Stimulated activated naive B cell treated with anti-CD40 and anti-IgM and Interleukin-4, amounts not matched to agents 10 μg/mL and 1 μg/mL and 100 μg/mL, for 72 hours (primary cell): ENCODE measurements at places on chromosomes 6 and 20.

DNA sequence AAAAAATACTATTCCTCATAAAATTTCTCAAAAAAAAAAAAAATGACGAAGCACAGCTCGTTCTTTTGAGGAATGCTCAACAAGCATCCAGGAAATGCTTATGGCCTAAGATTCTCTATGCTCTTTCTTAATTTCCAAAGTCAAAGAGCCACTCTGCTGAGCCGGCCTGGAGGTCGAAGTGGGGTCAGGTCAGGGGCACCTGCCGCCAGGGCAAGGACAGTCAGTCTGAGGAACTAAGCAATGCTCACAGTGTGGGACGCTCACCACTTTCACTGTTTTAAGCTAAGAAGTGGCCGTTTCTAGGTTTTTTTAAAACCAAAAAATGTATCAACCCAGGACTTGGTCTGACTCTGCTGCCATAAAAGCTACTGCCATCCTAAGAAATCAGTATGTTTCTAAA lies 17.3 kb downstream of the YTHDF1 start:
- no peak for DNase-seq

DNA sequence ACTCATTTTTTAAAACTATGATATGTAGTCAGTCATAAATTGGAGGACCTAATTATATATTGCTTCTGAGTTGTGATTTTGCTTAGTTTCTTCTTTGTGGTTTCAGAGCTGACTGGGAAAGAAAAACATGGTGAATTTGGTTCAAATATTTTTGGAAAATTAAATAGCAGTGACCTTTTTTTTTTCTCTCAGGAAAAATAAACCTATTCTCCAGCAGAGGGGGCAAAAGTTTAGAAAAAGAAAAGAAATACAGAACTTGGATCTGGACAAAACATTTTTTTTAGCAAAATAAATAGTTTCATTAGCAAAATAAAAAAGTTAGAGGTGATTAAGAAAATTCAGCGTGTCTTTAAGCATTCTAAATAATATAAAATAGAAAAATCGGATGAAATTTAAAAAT lies 10.2 kb downstream of the COL10A1 start:
- no peak for DNase-seq

DNA sequence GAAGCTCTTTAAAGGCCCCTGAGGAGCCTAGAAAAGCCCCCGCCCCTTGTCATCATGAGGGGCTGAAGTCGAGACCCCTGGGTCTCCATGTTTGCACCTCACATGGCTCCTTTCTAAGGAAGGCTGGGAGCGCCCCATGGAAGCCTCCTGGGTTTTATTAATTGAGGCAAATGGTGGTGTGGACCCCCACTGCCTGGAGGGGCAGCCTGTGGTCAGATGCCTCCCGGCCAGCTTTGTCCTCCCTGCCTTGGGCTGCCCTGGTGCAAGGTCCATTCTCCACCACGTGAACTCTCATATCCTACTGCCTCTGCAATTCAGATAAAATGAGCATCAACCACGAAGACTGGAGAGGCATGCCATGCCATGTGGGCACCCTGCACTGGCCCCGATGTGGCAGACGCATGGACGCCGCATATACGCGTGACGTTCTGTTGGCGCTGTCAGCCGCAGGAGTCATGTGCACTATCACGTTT lies 295.5 kb downstream of the TAF4 start:
- no peak for DNase-seq

DNA sequence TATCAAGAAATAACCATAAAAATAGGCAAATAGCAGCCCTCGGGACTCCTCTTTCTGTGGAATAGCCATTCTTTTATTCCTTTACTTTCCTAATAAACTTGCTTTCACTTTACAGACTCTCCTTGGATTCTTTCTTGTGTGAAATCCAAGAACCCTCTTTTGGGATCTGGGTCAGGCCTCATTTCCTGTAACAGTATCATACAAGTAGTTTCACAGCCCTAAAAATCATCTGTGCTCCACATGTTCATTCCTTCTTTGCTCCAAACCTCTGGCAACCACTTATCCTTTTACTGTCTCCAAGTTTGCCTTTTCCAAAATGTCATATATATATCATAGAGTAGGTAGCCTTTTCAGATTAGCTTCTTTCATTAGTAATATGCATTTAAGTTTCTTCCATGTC lies 13.5 kb upstream of the NT5E start:
- DNase-seq, result no peak

DNA sequence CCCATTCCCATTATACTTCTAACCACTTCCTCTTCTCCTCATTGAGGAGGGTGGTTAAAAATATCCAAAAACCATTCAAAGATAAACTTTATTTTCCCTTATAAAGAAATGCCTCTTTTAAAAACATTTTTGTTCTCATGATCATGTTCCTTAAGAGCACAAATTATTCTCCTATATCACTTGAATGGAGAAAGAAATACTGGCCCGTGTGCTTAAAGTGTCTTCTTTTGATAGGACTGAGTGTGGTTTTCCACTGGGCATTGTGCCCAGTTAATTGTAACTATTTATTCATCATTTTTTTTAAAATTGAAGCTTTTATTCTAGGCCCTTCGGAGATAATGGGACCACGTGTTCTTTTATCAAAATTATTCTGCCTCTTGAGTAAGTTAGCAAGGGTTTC lies 871.5 kb downstream of the QKI start:
- DNase-seq, result no peak

GRCh38 chr20:46021361-46022359 lies 7.4 kb upstream of the SLC12A5 start:
- no peak for DNase-seq

GRCh38 chr6:89965441-89966227 lies 71.4 kb downstream of the GJA10 start:
- no peak for DNase-seq
